Left colon (tissue), 2 donors: ENCODE measurements at places on chromosomes 5 and 9. TPM values are rescaled to one million over a fixed set of nuclear protein-coding genes. Genes with fewer than 3 reads are reported as not detected.
A peak's percentile ranks its signal among the peaks of the same experiment; 100 is the strongest.

- peak; percentile 68 for DNase-seq
These were observed 281.3 kb downstream of the ARRDC3 start for GRCh38 chr5:91101600-91102379.

DNA sequence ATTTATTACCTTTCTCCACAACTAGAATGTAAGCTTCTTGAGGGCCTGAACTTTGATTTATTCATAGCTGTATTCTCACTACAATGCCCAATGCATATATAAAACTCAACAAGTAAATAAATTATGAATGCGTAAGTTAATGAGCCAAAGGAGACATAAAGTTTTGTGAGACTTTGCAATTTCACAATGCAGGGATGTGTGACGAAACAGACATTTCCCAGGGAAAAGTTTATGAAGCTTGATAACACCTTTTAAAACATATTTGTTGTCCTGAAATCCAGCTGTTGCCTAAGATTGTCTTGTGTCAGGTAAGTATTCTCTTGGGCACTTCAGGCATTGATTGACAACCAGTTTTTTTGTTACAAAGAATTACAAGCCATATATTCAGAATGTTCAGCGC is 800.1 kb downstream of the BRINP1 start:
- DNase-seq = no peak

PLAC8L1 gene
- total RNA-seq = not detected

GRM6 gene
- not detected for total RNA-seq

GRCh38 chr9:121598167-121598964 is 53.1 kb upstream of the DAB2IP start:
- DNase-seq = peak; percentile 78

RNF183 gene
- total RNA-seq = 0.85 TPM

DNA sequence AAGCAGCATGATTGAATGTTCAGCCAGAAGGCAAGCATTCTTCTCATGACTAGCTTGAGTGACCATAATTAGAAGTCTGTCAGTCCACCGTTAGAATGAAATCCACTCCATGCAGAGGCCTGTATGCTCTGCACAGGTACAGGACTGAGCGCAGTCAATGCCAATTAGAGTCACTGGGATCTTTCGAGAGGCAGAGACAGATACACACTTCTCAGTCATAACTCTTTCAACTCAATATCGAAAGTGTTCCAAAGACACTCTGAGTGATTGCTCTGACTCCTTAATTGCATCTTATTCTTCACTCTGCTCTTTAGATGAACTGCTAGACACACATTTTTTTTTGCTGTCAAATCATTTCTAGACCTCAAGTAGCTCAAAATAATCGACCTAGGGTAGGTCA is 203.6 kb downstream of the GABRB2 start:
- no peak for DNase-seq

- no peak for DNase-seq
These were observed 13.6 kb downstream of the SLF1 start for GRCh38 chr5:94632024-94632423.

DNA sequence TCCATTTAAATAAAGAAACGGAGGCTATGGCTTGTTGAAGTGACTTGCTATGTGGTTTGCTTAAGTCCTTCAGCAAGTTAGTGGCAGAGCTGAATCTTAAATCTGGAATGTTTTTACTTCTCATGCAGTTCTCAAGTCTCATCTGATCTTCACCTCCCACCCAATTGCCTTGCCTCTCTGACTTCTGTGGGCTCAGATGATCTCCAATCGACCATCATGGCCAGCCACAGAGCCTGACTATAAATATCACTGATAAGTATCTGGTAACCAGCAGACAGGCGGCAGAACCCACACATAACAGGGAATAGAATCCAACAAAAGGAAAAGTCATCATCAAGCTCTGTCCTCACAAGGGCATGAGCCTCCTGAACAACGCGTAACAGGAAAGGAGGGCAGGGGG is 149.9 kb downstream of the FAM114A2 start:
- DNase-seq = no peak

DNA sequence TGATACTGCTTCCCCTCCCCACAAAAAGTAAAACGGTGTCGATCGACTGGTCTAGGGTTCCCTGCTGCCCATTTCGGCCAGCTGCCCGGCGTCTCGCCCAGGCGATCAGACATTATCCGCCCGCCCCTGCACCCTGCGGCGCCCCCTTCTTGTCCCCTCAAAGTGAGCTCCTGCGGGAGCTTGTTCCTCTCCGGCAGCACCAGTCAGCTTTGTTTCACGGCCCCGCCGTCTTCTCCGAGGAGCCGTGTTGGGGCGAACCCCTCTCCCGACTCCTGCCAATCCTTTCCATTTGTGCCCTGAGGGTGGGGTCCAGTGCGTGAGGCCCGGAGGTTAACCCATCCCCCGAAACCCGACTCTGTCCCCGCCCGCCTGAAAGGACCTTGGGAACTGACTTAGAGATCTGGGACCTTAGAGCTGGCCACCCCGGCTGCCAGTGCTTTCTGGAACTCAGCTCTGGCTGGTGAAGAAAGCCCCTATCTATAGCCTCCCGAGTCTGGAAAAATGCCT is 518 bp downstream of the UBE2B start:
- DNase-seq = peak; percentile 75

- DNase-seq = no peak
These were observed 375.0 kb upstream of the CCNH start for GRCh38 chr5:87787625-87788256.

LRRC19 gene
- 98.5 TPM for total RNA-seq

- DNase-seq = no peak
These were observed 711 bp upstream of the SUB1 start for GRCh38 chr5:32584646-32585045.

DNA sequence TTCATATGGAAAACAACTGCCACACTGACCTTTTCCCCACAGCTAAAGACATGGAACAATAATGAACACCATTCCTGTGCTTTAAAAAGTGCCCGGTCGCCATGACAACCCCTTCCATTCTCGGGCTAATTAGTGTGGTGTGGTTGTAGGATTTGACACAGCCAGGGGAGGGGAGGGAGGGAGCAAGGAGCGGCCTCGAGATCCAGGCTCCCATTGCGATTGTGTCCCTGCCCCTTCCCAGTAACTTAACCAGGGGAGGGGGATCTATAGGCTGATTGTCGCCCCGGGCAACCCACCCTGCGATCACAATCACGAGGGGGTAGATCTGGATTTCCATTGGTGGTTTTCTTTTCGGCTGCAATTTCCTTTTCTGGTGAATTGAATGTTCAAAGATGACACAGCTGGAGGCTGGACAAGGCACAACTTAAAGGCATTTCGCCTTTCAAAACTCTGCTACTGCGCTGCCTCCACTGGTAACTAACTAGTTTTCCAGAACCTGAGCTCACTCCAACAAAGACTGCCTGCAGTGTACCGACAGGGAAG is 96.7 kb upstream of the RETREG1 start:
- peak; percentile 45 for DNase-seq

NUDT2 gene
- total RNA-seq = 19.2 TPM

ANKRD18B gene
- total RNA-seq = 0.64 TPM

ZNF883 gene
- total RNA-seq = 0.43 TPM

GRCh38 chr9:77981332-77981731 is 50.3 kb downstream of the GNAQ start:
- DNase-seq = peak; percentile 89

DNA sequence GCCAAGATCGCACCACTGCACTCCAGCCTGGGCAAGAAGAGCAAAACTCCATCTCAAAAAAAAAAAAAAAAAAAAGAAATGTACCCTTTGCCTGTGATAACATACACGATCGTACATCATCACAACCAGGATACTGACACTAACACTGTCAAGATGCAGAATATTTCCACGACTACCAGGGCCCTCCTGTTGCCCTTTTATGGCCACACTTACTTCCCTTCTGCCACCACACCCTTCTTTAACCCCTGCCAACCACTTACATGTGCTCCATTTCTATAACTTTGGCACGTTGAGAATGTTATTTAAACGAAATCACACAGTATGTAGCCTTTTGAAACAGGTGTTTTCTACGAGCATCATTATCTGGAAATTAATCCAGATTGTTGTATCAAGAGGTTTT is 69.0 kb upstream of the OTULINL start:
- no peak for DNase-seq

DNA sequence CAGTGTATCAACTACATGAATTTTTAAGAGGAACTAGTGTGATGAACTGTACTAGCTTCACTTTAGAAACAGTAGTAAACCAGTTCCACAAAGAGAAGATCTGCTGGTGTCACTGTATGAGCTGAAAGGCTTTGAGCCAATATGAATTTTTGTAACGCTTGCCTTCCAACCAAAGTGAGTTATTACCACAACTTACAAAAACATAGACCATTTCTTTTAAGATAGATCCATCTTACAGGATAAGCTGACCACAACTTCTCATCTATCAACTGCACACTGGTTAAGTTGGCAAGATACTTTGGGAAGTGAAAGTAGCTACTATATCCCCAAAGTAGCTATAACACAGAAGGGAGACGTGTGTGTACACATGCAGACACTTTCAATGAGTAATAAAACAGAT is 849.6 kb upstream of the DMAC1 start:
- no peak for DNase-seq

- no peak for DNase-seq
These were observed 2.1 kb downstream of the POLK start for GRCh38 chr5:75513841-75514240.

PIP5K1B gene
- 91.6 TPM for total RNA-seq

DNA sequence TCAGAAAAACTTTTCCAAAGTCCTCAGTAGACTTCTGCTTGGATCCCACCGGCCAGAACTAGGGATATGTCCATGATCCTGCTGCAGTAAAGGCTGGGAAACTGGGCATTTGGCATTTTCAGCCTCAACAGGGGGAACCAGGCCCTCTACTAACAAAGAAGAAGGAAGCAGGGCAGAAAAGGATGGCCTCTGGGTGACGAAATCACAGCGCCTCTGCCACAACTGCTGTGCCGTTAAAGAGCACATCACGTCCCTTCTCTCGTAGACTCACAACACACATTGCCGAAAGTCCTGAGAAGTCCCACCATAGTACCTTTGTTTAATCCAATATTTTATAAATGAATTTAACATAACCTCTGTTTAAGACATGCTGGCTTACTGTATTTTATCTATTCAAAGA is 10.4 kb upstream of the AFAP1L1 start:
- DNase-seq = no peak
